ENCODE measurements at places on chromosomes 4 and X. TPM values are rescaled to one million over a fixed set of nuclear protein-coding genes. Genes with fewer than 3 reads are reported as not detected.

The CFAP97 gene
- 52.4 TPM for total RNA-seq

The MAGEC3 gene
- not detected for total RNA-seq

The FRAS1 gene
- not detected for total RNA-seq

The NALF2 gene
- total RNA-seq, result 1.2 TPM

The AR gene
- not detected for total RNA-seq

The MID2 gene
- 5.1 TPM for total RNA-seq

The KIAA1210 gene
- total RNA-seq, result not detected

The UGT2B15 gene
- not detected for total RNA-seq

The LCORL gene
- 8.7 TPM for total RNA-seq

The FRMD7 gene
- total RNA-seq, result not detected

The PDZD4 gene
- total RNA-seq, result 0.44 TPM

The MUC7 gene
- total RNA-seq, result not detected

The SPACA5B gene
- not detected for total RNA-seq

The LEF1 gene
- 133 TPM for total RNA-seq

The EIF1AX gene
- 107 TPM for total RNA-seq

The HGFAC gene
- total RNA-seq, result not detected

The GAGE1 gene
- total RNA-seq, result not detected

The GYG2 gene
- total RNA-seq, result not detected

The VCX2 gene
- total RNA-seq, result not detected

The SYTL4 gene
- not detected for total RNA-seq

The GPR119 gene
- not detected for total RNA-seq

The NAP1L3 gene
- 0.70 TPM for total RNA-seq

The USP17L25 gene
- not detected for total RNA-seq

The YY2 gene
- 2.2 TPM for total RNA-seq

The MTNR1A gene
- total RNA-seq, result not detected

The ADH6 gene
- not detected for total RNA-seq

The SERPINA7 gene
- total RNA-seq, result not detected

The PDE5A gene
- 0.10 TPM for total RNA-seq

The CT45A5 gene
- not detected for total RNA-seq

The GJB1 gene
- total RNA-seq, result not detected
